ENCODE measurements at places on chromosomes 11 and 22.

- DNase-seq = no peak
Measured at GRCh38 chr22:47597041-47597440, 834.6 kb downstream of the TBC1D22A start.

DNA sequence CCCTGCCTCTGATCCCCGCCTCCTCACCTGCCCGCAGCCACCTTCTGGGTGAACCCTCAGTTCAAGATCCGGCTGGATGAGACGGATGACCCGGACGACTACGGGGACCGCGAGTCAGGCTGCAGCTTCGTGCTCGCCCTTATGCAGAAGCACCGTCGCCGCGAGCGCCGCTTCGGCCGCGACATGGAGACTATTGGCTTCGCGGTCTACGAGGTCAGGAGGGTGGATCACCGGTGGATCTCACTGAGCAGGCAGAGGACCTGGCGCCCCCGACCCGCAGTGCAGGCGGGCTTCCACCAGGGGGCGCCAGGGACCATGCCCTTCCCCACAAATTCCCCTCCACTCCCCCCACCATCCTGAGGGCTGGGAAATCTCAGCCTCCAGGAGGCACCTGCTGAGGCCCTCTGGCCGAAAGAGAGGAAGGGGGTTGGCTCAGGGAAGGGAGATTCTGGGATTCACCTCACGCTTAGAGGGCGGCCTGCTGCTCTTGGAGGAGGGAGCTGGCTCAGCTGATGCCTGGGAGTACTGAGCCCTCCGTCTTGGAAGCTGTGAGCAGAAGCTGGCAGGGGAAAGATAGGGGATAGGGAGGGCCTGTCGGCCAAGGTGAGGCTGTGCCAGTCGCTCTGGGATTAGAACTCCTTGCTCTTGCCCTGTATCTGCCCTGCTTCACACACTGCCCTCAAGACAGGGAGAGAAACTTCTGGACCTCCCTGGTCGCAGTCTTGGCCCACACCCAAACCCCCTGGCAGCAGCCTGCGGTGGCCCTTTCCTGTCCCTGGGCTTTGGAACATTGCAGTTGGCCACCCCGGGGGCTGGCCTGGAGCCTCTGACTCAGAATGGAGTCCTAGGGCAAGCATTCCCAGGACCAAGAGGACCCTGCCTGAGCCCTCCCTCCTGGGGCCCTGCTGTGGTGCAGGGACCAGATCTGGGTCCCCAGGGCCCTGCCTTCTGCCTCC is 23.2 kb downstream of the CAPN1 start:
- DNase-seq = no peak

- DNase-seq = no peak
Measured at GRCh38 chr11:11975201-11976092, 33.0 kb downstream of the DKK3 start.

DNA sequence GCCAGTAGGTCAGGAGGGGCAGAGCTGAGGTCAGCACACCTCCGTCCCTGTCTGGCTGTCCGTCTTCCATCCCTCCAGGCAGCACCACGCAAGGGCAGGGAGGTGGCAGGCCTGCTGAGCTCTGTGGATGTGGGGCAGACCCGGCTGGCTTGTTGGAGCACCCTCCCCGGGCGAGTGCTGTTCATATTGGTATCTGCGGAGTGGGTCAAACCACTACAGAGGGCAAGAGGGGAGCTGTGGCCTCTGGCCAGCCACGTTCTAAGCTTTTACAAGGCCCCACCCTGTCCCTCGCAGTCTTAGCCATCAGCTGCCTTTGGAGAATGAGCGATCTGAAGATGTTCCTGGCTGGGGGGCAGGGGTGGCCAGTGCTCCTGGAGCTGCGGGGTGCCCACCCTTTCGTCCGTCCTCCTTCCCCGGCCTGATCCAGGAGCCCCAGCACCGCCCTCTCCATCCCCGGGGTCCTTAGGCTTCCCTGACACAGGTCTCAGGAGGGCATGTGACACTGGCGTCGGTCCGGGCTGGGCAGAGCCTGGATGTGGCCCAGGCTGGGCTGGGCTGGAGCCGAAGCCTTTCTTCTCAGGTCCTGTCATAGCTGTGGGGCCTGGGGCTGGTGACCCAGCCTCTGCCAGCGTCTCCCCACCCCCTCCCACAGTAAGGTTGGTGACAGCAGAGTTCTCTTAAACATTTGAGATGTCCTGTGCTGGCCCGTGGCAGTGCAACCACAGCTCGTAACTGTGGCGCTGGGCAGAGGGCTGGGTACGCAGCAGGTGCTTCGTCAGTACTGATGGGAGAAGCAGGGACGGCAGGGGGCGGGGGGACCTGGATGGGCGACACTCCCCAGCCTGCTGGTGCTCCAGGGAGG is 31.7 kb upstream of the GRAMD4 start:
- no peak for DNase-seq

- DNase-seq = no peak
Measured at GRCh38 chr11:123753110-123753509, 1.2 kb downstream of the OR6X1 start.

- no peak for DNase-seq
Measured at GRCh38 chr11:92125321-92125720, 99.3 kb upstream of the FAT3 start.

DNA sequence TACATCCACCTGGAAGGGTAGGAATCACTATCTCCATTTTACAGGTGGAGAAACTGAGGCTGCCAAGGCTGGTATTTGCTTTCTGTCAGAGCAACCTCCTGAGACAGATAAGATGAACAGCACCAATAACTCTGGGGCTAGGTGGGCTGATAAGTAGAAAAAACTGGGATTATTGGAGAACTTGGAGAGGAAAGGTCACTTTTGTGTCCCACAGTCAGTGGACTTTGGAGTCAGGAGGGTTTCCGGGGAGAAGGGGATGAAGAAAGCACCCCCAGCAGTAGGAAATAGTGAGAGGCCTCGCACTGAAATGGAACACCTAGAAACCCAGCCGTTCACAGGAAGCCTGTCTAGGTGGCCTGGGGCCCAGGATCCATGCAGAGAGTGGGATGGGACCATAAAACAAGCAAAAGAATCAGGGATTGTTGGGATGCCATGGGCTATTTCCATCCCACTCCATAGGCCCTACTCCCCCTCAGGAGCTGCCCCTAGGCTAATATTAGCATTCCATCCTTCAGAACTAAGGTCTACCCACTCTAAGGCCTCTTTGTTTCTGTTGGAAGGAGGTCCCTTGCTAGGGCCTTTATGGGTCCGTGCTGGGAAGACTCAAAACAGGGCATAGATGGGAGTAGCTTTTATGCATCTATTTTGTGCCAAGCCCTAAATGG is 31.0 kb upstream of the FCHSD2 start:
- DNase-seq = no peak

DNA sequence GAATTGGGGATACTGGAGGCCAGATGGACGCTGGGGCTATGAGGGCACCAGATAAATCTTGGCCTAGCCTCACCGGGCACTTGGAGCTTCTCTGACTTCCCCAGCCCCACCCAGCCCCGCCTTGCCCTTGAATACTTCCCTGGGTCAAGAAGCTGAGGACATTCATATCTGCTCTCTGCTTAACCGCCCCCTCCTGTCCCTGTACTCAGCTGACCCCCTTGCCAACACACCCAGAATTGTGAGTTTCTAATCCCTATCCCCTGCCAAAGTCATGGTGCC is 22.0 kb downstream of the FADS3 start:
- no peak for DNase-seq

GRCh38 chr22:33921525-33922348 is 1.5 kb upstream of the LARGE1 start:
- no peak for DNase-seq

DNA sequence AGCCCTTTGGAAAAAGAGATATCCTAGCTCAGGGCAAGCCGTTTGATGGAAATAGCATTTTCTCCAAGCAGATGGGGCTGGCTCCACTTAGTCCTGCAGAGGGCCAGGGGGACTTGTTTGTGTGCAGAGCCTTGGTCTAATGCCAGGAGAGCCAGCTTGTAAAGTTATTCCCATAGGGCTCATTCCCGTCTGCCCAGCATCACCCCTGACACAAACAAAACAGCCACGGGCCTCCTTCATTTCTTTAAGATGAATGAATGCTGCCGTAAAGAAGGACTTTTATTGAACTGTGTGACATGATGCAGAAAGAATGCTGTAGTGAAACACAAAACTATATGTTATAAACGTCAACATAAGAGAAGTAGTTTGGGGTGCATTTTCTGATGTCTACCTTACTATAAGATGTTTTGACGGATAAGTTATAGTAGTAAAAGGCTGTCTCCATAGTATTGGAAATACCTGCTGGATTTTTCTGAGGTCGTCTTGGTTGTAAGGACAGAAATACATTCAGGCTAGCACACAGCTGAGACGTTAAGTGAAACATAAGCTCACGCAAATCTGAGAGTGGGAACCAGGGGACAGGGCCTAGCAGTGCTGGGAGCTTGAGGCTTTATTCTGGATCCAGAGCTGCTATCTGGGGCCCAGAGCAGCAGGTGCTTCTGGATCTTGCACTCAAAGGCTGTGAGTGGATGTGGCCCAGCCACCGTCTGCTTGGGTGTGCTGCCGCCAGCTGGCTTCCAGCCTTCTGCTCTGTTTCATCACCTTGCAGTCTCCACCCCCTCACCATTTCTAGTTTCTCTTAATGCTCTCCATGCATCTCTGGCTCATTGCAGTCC is 53.3 kb downstream of the NCAM1 start:
- DNase-seq = no peak

DNA sequence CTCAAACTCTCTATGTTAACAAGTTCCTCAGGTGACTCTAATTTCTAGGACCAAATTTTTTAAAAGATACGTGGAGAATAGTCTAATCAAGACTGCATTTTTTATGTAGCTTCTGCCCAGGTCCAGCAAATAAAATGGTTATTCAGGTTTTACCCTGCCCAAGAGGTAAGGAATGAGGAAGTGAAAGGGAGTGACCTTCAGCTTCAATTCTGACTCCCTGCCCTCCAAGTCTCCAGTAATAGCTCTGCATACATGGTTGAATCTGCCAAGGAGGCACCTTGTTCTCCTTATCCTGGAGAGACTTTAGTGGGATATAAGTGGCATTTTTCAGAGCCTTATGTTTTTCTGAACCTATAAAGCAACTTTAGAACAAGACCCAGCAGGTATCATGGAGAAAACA is 15.5 kb downstream of the MUC15 start:
- no peak for DNase-seq

- no peak for DNase-seq
Measured at GRCh38 chr11:2207773-2208621, 36.4 kb upstream of the TH start.

DNA sequence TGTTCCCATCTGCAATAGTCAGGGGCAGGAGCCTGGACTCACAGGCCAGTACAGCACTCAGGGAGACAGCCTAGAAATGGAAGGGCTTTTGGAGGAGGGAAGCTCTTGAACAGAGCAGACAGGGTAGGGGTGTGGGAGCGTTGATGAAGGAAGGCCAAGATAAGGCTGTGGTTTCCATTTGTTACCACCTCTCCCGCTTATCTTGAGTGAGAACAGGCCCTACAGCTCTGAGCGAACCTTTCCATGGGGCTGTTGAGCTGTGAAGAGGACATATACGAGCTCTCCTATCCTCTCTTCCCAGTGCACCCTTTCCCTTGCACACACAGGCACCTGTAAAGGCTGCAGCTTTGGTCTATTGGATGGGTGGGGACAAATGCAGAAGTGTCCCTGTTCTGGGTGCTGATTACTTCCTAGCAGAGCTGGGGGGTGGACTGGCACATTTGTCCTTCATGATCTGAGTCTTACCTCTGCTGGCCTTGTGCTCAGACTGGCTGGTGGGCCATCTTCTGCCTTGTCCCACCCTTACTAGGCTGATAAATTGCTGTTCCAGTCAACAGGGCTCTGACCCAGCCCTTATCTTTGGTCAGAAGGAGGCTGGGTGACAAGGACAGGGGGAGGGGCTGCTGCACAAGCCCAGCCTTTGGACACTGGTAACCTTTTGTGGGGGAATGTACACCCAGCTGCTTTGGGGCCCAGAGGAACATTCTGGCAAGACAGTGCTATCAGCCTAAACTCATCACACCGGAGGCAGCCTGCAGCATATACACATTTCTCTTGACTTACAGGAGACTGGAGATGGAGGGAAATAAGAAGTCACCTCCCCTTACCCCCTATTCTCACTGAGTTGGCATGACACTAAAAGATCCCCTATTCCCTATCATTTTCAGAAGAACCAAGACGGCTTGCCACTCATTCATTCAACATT is 80.1 kb upstream of the NNMT start:
- DNase-seq = no peak

GRCh38 chr22:46042786-46043185 is 65.8 kb upstream of the WNT7B start:
- no peak for DNase-seq

- no peak for DNase-seq
Measured at GRCh38 chr11:1157645-1158591, at the start of gene MUC5AC. Gene MUC5AC (plus strand): TSS chr11:1157953. CDS start chr11:1158000, 47 bp downstream.

GRCh38 chr22:45105281-45105702 is 58.4 kb upstream of the NUP50 start:
- DNase-seq = no peak

DNA sequence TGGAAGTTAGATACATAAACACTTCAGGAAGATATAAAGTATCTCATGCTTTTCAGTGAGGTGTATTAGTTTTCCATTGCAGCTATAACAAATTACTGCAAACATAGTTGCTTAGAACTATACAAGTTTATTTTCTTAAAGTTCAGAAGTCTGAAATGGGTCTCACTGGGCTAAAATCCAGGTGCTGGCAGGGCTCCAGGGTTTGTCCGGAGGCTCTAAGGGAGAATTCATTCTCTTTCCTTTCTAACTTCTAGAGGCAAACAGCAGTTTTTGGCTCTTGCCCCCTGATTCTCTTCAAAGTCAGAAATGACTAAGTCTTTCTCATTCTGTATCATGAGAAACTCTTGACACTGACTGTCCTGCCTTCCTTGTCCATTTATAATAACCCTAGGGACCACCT is 138.8 kb downstream of the AASDHPPT start:
- no peak for DNase-seq

Data from keratinocyte (primary cell).